ENCODE measurements at places on chromosomes 6 and 20.

- no peak for DNase-seq
Measured at GRCh38 chr6:50211582-50211981, 161.9 kb upstream of the DEFB112 start.

DNA sequence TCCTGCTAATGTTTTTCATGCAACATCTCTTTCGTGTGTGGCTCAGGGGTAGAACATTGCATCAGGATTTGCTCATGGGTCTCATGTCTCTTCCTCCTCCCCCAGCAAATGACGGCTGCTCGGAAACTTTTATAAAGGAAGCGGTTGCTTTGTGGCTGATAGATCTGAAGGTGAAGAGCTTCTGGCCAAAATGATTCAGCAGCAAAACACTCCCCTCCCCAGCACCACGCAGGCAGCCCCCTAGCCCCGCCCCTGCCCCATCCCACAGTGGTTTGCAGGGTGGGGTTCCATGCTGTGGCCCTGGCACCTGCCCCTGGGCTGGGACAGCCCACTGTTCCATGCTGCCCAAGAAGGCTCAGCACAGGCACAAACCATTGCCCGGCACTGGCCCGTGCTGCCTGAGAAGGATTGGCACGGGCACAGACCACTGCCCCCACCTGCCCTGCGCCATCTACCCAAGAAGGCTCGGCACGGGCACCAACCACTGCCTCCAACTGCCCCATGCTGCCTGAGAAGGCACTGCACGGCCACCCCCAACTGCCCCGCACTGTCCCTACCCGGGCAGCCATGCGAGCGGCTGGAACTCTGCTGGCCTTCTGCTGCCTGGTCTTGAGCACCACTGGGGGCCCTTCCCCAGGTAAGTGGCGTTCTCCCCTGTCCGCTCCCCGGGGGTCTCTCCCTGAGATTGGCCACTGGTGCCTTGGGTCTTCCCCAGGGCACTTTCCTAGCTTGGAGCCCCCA, at the start of gene CST7:
Gene CST7 (plus strand): TSS at position 331 of the 741 bp plus-strand sequence. CDS start 237 bp downstream, at position 568.
- DNase-seq: peak; percentile 56

- no peak for DNase-seq
Measured at GRCh38 chr20:4613184-4613583, 108.5 kb upstream of the PRND start.

GRCh38 chr6:52511572-52512151, 65.2 kb downstream of the TRAM2 start:
- no peak for DNase-seq

GRCh38 chr6:90216072-90216977, 80.3 kb downstream of the BACH2 start:
- DNase-seq: no peak

GRCh38 chr6:119966484-119966883, 616.9 kb upstream of the MAN1A1 start:
- no peak for DNase-seq

- DNase-seq: peak; percentile 18
Measured at GRCh38 chr20:58646257-58646656, 4.8 kb upstream of the STX16 start.

DNA sequence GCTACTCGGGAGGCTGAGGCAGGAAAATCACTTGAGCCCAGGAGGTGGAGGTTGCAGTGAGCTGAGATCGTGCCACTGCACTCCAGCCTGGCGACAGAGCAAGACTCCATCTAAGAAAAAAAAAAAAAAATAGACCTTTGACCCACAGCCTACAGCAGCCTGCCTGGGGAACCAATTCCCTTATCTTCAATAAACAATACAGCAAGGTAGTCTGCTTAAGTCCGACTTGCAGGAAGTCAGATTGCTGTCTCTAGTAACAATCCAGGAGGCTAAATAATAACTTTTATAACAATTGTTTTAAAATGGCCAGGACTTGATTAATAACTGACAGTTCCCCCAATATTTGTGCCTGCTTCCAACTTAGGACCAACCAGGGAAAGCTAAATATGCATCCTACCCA, 13.3 kb upstream of the HLA-DRA start:
- DNase-seq: no peak

- no peak for DNase-seq
Measured at GRCh38 chr6:26045928-26046368, 41.3 kb upstream of the HFE start.

GRCh38 chr6:119261944-119262284, 87.6 kb downstream of the MAN1A1 start:
- no peak for DNase-seq

- no peak for DNase-seq
Measured at GRCh38 chr6:47967843-47968242, 143.2 kb downstream of the PTCHD4 start.

DNA sequence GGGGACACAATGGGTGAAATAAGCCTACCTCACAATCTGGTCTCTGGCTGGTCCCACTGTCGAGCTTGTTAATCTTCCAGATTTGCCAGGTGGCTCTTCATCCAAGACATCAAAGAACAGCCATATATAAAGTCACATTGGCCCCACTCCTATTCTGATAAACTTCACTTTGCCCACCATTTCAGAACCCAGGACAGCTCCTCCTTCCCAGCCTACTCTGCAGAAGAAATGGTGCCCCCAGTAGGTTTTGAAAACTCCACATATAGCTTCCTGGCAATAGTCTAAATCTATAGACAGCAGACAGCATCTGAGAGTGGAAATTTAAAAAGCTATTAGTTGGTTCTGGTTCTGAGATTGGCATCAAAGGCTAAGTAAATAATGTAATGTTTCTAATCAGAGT, 143.1 kb upstream of the PCSK2 start:
- DNase-seq: no peak

DNA sequence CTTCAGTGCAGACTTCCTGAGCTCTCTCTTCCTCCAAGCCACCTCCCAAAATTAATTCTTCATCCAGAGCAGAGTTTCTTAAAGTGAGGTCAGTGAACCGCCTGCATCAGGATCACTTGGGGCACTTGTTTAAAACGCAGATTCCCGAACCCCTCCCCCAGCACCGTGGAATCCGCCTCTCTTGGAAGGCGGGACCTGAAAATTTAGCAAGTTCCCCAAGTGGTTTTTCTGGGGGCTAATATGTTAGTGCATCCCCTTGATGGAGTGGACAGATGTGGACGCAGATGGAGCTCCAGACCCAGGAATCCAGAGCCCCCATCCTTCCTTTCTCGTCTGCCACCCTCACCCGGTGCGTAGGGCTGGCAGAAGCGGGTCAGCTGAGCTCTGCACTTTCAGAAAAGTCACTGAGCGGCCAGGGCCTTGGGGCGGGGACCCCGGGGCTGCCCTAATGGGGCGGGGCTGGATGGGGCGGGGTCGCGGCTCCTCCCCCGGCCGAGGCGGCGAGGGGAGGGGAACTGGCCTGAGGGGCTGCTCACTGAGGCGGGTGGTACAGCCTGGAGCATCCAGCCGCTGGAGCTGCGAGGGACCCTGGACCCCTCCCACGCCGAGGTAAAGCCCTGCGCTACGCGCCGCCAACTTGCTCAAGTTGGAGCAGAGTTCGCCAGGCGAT, at the start of the genes DEFB124 and REM1:
Gene DEFB124 (minus strand): TSS at position 370 of the 670 bp plus-strand sequence. CDS start 2,114 bp downstream, outside the sequence.
Gene REM1 (plus strand): TSS at position 531 of the 670 bp plus-strand sequence. CDS start 1,158 bp downstream, outside the sequence.
- DNase-seq: peak; percentile 59

GRCh38 chr6:129679758-129680157, 30.2 kb downstream of the ARHGAP18 start:
- no peak for DNase-seq

- DNase-seq: no peak
Measured at GRCh38 chr6:96702626-96703025, 134.7 kb downstream of the GPR63 start.

- no peak for DNase-seq
Measured at GRCh38 chr20:54048891-54049545, 21.4 kb downstream of the BCAS1 start.

DNA sequence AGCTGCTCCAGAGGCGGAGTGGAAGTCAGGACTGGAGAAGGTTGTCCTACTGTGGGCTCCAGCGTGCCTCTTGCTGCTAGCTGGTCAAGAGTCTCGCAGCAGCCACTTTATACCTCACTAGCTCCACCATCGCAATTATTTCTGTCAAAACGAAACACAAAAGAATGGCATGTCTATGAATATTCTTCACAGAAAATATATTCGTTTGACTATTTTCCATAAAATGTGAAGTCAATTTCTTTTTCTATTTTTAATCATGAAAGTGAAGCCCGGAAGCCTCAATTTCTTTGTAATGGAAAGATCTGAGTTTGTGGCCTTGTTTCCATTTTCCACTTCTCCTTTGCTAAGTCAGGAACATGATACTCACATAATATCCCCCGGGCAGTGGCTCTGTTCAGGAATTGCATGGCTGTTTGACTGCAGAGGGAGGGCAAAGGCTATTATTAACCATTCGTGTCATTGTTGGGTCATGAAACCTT, 51.7 kb downstream of the DTD1 start:
- no peak for DNase-seq

GRCh38 chr6:101454106-101454676, 60.7 kb downstream of the GRIK2 start:
- DNase-seq: no peak

DNA sequence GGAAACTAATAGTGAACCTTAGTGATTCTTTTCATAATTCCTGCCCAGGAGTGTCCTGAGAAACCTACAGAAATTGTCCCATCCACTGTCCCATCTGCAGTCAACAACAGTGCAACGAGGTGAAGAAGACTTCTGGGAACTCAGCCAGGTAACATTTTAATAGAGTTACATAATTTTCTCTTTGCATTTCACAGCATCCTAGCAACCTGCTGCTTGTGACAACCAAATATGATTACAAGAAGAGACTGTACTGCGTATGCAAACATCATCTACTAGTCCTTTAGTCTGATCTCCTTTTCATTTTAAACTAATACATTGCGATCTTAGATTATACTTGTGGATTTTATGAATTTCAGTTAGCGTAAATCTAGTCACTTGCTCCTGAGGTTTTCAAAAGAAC, 951.6 kb downstream of the TFAP2A start:
- DNase-seq: no peak

GRCh38 chr6:11938285-11938890, 73.7 kb upstream of the HIVEP1 start:
- DNase-seq: peak; percentile 48

DNA sequence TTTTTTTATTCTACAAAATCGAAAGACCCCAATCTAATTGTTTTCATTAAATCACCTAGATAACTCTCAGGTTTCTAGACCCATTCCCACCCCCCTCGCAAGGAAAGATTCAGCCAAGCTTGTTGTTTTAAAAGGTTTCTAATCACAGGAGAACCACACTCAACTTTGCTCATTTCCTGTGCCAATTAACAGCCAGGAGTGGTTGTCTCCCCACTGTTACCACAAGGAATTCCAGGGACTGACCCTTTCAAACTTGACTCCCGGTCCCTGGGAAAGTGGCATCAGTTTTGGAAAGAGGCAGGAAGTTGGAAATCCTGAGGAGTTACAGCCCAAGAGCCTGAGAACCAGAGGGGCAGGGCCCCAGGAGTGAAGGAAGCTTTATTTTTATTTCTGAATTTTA, 561.3 kb upstream of the JAG1 start:
- no peak for DNase-seq

DNA sequence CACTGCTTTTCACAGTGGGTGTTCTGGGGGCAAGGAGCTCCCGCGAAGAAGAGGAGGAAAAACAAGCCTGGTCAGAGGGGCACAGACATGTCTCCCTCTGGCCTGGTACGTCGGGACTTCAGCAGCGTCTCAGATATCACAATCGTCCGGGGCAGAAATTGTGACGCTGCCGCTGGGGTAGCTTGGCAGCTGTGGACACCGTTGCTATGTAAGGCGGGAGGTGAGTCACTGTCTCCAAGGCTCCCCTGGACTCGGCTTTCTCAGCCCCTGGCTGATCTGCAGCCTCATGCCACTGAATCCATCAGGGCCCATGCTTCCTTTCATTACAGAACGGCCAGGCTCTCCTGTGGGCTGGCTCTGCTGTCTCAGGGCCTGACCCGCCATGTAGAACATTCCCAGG, 98.7 kb downstream of the SULF2 start:
- DNase-seq: no peak

GRCh38 chr6:118724211-118724610, 72.8 kb upstream of the CEP85L start:
- no peak for DNase-seq

- DNase-seq: no peak
Measured at GRCh38 chr6:118873239-118873638, 20.7 kb upstream of the ASF1A start.

- DNase-seq: no peak
Measured at GRCh38 chr6:88050140-88050818, 2.6 kb downstream of the SPACA1 start.

DNA sequence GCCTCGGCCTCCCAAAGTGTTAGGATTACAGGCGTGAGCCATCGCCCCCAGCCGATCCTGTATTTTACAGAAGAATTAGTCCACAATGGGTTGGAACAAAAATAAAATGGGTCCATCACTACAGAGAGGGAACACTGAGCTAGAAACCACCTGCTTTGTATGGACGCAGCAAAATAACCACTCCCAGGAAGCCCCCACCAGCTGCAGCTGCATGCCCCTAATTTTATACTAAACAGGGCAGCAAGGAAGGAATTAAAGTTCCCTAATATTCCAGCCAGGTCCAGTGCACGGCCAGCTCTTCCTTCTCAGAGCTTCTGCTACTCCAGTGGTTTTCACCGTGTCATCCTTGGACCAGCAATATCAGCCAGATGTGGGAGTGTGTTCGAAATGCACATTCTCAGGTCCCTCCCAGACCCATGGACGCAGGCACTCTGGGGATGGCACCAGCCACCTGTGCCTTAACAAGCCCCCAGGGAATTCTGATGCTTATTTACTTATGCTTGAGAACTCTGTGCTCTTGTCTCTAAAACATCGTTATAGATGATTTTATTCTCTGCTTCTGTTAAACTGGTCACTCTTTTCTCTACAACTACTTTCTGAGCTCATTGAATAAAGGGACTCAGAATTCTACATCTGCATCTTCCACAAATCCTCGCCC, 189.5 kb upstream of the SLC24A3 start:
- peak; percentile 28 for DNase-seq

GRCh38 chr20:13457487-13457886, 181.2 kb downstream of the TASP1 start:
- DNase-seq: no peak

DNA sequence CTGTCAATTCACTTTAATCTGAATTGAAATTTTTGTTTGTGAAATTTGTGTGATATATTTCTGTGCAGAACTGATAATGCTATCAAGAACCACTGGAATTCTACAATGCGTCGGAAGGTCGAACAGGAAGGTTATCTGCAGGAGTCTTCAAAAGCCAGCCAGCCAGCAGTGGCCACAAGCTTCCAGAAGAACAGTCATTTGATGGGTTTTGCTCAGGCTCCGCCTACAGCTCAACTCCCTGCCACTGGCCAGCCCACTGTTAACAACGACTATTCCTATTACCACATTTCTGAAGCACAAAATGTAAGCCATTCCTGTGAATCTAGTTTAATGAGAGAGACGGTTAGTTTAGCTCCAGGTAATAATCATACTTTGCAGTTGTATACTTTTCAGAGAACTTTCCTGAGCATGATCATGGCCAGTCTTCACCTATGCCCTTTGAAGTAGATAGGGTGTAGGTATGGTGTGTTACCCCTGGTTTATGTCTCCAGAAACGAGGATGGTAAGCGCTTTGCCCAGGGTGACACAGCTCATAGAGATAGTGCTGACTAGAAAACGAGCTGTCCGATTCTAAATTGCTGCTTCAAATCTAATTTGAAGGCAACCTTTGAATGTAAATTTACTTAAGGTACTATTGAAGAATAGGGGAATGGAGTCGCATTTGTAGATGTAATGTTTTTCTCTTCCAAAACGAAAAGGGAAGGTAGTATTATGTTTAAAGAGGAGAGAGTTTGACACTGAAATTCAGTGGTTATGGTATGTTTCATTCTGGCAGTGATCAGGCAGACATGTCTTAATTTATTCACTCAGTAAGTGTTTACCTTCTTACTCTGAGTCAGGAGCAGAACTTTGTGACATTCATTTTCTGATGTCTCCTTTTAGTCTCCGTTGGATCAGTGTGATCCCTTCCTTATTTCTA, 11.4 kb downstream of the MYB start:
- no peak for DNase-seq

Data from ureter (tissue), 1 donor.